A549 treated with AZD2906 at 1 μM for 4 hours (cell line): ENCODE measurements at places on chromosomes 2 and 18. TPM values are rescaled to one million over a fixed set of nuclear protein-coding genes. Genes with fewer than 3 reads are reported as not detected.

MAL gene
- 0.14 to 0.34 TPM (median 0.25 TPM) in 5 replicates for total RNA-seq

C2orf72 gene
- 4.9 to 7.5 TPM (median 6.9 TPM) in 5 replicates for total RNA-seq

SPATA3 gene
- not detected in 5 replicates for total RNA-seq

RBM45 gene
- total RNA-seq = 11.3 to 13.5 TPM (median 12.4 TPM) in 5 replicates

DCC gene
- total RNA-seq = not detected in 5 replicates

CCDC74A gene
- total RNA-seq = 11.1 to 16.2 TPM (median 15.0 TPM) in 5 replicates

TEX44 gene
- not detected in 5 replicates for total RNA-seq

TLX2 gene
- 0.24 to 0.37 TPM (median 0.30 TPM) in 5 replicates for total RNA-seq
